COLO829 (cell line): ENCODE measurements at places on chromosomes 5 and 9.

- DNase-seq, result no peak
Measured at GRCh38 chr9:70093944-70094343, 50.3 kb downstream of the MAMDC2 start.

- DNase-seq, result no peak
Measured at GRCh38 chr5:68007451-68007850, 208.1 kb upstream of the PIK3R1 start.

- DNase-seq, result no peak
Measured at GRCh38 chr9:113817171-113817570, 58.9 kb upstream of the ZNF618 start.

DNA sequence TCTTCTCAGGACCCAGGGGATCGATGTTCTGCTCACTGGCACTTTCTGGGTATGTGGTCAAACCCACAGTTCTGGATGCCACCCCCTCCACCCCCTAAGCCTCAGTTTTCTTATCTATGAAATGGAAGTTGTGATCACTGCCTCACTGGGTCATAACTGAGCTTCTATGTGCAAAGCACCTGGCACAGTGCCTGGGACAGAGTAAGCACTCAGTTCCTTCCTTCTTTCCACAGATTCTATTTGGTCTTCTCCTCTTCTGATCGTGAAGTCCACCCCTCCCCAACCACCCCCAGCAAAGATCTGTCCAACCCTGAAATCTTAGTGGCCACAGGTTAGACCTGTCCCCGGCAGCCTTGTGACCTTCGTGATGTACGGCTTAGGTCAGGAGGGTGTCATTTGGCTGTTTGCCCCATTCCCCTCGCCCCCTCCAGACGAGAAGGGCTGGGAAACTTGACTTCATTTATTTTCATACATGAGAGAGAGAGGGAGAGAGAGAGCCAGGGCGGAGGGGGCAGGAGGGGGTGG is 181.4 kb downstream of the FGF18 start:
- no peak for DNase-seq

DNA sequence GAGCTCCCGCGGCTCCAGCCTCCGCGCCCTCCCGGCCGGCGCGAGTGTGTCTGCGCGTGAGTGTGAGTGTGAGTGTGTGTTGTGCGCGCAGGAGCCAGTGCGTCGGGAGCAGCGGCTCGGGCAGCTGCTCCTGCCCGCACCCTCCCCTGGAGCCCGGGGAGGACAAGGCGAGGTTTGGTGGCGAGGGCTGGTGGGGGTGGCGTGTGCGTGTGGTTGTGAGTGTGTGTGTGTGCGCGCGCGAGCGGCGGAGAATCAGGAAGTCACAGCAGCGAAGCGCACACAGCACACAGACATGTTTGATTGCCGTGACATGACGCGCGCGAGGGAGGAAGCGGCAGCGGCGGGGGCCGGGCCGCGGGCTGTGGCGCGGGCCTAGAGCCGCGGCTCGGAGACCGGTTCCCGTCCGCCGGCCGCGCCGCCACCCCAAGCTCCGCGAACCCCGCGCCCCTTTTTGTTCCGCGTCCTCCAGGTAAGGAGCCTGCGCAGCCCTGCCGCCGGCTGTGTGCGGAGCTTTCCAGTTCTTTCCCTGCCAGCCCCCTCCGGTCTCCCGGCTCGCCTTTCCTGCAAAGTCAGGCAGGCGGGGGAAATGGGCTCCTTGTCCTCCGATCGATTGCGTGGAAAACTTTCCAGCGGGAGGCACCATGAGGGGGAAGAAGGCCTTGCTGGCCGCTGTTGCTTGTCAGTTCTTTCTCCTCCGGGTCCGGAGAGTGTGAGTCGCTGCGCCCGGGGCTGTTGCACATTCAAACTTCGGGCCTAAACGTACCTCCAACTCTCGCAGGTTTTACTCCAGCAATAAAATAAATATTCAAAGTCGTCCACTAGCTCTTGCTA is 2.4 kb downstream of the SMARCA2 start:
- DNase-seq, result peak; percentile 6

DNA sequence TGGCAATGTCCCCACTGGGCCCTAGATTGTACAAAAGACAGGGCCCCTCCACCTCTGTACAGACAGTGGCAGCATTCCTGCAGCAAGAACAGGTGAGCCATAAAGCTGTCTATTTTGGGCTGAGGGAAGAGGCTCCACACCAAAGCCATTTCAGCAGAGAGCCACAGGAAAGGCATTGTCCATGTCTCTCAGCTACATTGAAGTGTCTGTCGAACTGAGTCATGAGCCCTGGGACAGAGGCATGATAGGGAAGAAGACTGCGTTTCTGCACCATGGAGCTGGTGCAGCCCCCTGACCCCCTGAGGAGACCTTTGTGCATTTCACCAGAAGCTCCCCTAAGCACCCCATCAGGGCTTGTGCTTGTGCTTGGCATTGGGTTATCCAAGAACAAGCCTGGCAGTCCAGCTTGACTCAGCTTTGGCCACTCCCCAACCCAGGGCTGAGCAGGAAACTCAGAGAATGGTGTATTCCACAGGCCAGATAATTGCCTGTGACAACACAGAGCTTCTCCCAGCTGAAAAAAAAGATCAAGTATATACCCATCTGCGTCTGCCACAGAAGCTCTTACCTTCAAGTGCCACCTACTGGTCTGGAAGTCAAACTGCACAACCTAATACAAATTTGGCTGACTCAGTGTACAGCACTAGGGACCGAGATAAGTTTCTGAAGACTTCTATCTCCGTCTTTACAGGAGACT is 5.9 kb upstream of the FRMD3 start:
- DNase-seq, result peak; percentile 85

DNA sequence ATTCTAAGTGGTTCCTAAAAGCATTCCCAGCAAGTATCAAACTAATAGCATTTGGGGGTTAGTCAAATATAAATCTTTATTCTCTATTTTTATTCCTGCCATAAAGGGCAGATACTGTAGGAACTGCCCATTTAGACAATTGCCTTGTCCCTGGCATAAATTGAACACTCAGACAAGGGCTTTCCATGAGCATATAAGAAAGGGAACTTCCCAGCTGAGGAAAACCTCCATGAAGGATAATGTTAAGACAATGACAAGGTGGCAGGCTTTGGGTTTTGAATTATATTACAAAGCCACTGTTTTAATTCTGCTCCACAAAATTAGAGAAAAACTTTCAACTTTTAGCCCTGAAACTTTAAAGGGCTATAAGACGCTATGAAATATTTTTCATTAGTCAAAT is 81.3 kb downstream of the ST8SIA4 start:
- no peak for DNase-seq

DNA sequence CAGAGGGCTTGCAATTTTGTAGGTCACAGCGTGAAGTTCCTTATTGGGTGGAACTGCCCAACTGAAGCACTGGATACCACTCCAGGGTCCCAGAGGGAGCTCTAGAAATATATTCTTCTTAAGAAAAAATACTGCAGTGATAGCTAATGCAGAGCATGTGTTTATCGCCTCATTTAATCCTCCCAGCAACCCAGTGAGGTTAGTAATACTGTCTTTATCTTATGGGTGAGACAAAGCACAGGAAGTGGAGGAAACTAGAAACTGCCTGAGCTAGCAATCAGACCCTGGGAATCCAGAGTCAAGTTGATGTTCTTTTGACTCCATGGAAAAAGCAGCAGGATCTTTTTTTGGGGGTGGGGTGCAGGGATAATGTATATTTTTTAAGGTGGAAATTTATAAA is 153.3 kb downstream of the PJA2 start:
- no peak for DNase-seq

GRCh38 chr5:55108661-55109060 is 6.2 kb downstream of the GZMA start:
- DNase-seq, result no peak

DNA sequence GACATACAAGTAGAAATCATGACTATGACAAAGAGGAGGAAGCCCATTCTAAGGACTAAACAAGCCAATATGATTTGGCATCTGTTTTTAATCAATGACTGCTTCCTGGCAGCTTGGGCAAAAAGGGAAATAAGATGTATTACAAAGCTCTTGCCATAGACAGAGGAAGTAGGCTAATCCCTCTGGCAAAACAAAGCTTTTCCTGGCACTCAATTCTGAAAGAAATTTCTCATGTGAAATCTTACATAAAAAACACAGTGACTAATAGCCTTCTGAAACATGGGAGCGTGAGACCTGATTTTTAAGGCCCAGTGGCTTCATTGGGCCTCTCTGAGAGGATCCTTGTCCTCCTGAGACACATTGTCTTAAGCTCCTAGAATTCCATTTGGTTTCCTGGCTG is 93.6 kb downstream of the COL23A1 start:
- DNase-seq, result no peak
